ENCODE measurements at places on chromosomes 3 and 15. TPM values are rescaled to one million over a fixed set of nuclear protein-coding genes. Genes with fewer than 3 reads are reported as not detected.
A peak's percentile ranks its signal among the peaks of the same experiment; 100 is the strongest.

GRCh38 chr3:194034346-194035336 lies 101.3 kb upstream of the HES1 start:
- DNase-seq: peak; percentile 95

- DNase-seq: no peak
Observed at GRCh38 chr15:42918047-42918446, 2.5 kb downstream of the TTBK2 start.

- no peak for DNase-seq
Observed at GRCh38 chr3:78481050-78481449, 1286.7 kb downstream of the ROBO1 start.

GRCh38 chr15:90035095-90035839 lies 34.1 kb downstream of the ZNF710 start:
- no peak for DNase-seq

- DNase-seq: no peak
Observed at GRCh38 chr3:161072211-161072621, 32.9 kb downstream of the B3GALNT1 start.

GRCh38 chr3:129648391-129648790 lies 41.9 kb upstream of the PLXND1 start:
- no peak for DNase-seq

Gene THSD4
- 17.5 TPM for polyA plus RNA-seq

Measured in large intestine (tissue), 12 donors.